ENCODE measurements at places on chromosomes 1 and 21.

DNA sequence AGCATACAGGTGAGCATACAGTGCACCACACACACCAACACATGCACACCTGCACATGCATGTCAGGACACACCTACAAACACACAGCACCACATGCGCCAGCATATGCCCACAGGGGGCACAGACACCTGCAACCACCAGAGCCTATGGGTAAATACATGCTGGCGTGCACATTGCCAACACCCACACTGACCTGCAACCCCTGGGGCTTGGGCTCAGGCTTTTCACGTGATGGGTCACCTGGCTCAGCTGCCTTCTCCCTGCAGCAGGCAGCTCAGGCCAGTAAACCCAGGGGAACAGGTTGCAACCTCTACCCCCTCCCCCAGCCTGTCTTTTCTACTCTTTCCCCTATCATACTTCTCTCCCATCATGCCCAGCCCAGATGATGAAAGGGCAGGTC is 8.1 kb downstream of the CD247 start:
- no peak for DNase-seq

GRCh38 chr1:111148376-111148881 is 8.4 kb downstream of the CEPT1 start:
- DNase-seq: no peak

DNA sequence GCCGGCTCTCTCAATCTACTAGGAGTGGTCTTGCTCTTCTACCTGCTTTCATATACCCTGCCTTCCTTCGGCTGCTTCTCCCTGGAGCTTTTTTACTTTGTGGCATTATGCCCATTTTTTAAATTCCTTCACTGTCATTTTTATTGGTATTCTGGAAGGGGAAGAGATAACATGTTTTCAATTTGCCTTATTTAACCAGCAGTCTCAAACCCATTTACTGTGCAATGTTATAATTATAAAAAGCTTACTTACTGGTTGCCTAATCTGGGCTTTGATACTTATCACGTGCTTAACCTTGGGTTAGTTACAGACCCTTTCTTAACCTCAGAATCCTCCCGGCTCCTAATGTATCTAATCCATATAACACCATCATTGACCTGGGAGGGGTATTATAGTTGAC is 128.1 kb downstream of the SIPA1L2 start:
- no peak for DNase-seq

DNA sequence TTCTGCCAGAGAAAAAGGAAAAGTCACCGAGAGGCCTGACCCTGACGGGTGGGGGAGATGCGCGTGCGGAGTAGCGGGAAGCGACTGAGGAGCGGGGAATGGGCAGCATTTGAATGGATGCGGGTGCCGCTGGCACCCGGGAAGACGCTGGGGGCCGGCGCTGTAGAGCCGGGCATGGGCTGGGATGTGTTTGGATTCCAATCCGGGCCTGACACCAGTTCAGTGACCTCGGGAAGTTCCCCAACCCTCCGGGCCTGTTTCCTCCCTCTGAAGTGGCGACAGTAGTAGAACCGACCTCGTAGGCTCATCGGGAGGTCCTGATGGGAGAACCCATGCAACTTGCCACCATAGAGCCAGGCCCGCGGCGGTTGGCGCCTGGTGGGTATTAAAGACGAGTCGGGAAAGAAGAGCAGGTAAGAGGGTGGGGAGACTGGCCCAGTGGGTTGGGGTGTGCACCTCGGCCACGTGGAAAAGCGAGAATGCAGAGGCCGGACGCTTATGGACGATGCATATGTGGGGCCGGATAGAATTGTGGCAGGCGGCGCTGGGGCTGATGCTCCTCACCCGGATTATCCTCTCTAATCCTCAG is 642 bp upstream of the SLC16A1 start:
- peak; percentile 7 for DNase-seq

DNA sequence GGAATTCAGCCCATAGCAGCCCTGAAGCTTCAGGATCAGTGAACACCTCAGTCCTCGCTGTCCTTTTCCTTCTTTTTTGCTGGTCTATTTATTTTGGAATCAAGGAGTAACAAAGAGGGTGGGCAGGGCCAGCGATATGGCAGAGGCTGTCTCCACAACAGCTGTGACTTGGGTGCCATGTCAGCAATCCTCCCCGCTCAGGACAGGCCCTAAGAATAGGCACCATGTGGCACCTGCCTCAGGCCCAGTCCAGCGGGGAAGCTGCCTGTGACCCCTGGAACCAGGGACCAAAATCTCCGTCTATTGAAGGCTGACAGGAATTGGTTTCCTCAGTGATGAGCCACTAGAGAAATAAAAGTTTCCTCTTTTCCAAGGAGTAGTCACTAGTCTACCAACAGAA is 58.6 kb upstream of the TNR start:
- no peak for DNase-seq

- DNase-seq: no peak
Observed at GRCh38 chr1:248862695-248862997, 3.8 kb upstream of the ZNF692 start.

DNA sequence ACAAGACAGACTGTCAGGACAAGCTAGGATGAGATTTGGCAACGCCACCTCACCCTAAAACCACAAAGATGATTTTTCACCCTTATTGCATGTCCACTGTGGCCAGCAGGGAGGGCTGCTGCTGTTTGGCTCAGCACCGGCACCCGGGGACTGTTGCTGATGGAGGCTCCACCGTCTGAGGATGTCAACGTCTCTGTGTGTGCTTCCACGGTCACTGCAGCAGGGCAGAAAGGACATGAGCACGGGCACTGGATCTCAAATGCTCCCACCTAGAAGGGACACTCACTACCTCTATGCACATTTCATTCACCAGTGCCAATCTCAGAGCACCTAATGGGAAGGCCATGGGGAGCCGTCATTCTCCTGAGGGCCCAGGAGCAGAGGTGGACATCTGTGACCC is 599.6 kb downstream of the PTPRU start:
- no peak for DNase-seq

- no peak for DNase-seq
Observed at GRCh38 chr21:35976481-35976880, 83.8 kb downstream of the SETD4 start.

DNA sequence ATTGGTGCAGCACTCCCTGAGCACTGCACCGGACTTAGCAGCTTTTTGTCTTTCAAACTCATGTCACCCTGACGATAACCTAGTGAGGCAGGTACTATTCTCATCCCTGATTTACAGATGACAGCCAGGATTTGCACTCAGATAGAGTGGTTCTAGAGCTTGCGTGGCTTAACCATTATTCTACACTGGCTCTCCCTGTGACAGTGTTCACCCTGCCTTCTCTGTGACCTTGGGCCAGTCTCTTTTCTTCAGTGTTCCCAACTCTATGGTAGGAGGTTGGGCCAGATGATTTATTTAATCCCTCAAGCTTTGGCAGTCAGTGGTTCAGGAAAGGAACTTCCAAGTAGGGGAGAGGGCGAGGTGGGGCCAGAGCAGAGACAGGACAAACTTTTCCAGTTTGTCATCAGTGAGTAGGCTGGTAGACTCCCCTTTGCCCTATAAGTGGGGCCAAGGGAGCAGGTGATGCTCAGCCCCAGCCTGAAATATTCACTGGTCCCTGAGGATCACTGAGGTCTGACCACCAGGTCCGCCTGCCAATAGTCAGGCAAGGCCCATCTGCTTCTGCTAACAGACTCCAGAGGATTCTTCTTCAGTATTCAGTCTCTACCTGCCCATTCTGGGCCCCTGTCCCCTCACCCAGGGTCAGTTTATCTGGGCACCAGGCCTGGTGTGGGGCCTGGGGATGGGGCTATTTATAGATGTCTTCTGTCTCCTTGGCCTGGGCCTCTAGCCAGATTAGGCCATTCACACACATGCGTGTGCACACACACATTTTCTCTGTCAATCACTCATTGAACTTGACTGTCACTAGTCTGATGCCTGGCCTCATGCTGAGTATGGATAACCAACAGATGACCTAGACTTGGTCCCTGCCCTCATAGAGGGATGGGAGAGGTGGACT is 8.8 kb upstream of the FABP3 start:
- no peak for DNase-seq

GRCh38 chr1:11590395-11590794 is 63.8 kb downstream of the FBXO2 start:
- no peak for DNase-seq

GRCh38 chr1:181391301-181391900 is 91.9 kb upstream of the CACNA1E start:
- no peak for DNase-seq

DNA sequence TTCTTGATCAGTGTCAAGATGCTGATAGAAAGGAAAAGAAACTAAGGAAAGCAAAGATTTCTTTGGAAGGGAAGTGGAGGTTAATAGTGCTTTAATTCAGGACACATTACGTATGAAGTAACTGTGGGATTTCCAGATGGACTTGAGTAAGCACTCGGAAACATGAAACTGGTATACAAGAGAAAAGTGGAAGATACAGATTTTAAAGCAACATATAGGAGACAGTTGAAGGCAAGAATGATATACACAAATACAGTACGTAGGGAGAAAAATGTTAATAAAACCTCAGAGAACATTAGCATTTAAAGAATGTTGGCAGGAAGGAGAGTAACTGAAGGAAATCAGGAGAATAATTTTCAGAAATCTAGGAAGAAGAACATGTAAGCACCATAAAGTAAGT is 730.9 kb upstream of the ADGRL2 start:
- no peak for DNase-seq

- DNase-seq: no peak
Observed at GRCh38 chr21:37797403-37797802, 118.9 kb downstream of the KCNJ6 start.

GRCh38 chr1:20237646-20238045 is 51.3 kb upstream of the PLA2G2C start:
- no peak for DNase-seq

DNA sequence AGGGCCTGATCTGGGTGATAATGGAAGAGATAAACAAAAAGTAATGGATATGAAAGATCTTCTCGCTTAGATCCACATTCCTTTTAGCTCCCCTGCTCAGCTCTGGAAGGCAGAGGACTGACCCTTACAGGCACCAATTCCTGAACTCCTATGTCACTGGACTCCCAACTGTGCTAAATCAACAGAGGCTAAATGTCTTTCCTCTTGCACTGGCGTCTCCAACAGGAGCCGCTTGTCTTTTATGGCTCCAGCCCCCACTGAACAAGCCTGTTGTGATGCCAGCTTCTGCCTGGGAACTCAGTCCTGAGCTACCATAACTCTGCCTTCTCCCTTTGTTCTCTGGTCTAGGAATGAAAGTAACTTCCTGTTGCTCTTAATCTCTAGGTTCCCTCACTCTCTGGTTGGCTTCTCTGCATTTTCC is 142.1 kb upstream of the COL11A1 start:
- DNase-seq: no peak

DNA sequence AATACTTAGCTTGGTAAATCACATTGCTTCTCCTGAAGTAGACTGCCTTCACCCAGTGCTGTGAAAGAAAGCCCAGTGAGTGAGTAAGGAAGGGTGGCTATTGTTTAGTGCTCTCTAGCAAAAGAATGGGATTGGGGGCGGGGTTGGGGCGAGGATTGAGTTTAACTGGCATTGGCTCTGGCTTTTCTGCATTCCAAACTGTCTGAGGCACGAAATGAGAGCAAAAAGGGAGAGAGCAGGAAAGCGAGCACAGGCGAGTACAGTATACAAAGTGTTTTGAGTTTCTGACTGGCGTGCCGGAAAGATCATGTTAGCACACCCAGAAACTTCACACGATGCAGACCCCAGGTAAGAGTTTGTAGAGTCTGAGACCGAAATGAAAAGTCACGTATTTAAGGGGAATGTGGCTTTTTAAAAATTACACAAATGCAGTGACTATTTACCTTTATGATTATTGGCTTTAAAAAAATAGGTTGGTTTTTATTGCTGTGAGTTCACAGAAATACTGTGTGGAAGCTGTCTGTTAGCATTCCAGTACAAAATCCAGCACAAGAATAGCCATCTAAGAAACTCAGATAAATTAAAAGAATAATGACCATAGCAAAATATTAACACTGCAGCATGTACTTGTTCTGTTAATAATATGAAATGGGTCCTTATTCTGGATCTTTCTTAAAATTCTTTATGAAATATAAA is 155.4 kb downstream of the CLEC20A start:
- no peak for DNase-seq

DNA sequence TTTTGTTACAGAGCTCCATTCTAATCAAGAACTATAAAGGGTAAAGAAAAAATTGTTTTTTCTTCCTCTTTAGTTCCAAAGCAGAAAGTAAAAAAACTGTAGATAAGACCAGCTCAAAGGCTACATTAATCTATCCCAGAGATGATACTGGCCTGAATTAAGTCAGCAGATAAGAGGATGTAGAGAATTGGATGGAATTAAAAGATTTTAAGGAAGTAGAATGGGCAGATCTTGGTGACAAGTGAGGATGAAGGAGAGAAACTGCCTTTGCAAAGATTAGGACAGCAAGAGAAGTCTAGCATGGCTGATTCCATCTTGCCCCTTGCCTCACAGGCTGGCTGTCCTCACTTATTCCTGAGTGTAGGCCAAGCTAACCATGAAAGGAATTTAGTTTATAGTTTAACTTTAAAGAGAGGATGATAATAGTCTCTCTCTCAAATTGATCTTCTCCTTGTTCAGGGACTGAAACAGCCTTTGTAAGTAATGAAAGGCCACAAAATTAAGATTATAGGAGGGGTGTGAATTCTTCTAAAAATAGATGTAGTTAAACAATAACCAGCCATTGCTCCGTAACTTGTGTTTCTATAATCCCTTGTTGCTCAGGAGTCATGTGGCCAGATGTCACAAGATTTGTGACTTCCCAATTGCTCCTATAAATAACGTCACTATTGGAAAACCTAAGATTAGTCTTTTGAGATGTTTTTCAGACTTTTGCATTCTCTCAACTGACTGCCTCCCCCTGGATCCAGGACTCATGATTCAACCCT is 265.0 kb upstream of the USP24 start:
- DNase-seq: no peak

- DNase-seq: no peak
Observed at GRCh38 chr1:229888561-229889001, 178.5 kb upstream of the GALNT2 start.

DNA sequence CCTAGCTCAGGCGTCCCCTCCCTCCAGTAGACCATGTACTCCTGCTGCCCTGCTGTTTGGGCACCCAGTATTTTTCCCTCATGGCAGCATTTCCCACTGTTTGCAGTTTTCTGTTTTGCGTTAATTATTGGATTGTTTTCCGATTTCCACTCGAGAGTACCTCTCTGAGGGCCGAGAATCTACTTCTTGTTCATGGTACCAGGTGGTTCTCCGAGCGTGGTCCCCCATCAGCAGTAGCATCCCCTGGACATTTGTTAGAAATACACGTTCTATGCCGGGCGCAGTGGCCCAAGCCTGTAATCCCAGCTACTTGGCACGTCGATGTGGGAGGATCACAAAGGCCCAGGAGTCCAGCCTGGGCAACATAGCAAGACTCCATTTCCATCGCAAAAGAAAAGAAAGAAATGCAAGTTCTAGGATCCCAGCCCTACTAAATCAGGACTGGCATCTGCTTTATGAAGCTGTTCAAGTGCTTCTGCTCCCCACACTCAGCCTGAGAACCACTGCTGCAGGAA is 690 bp downstream of the RRP1 start:
- no peak for DNase-seq
